ENCODE measurements at places on chromosomes 12 and 14. TPM values are rescaled to one million over a fixed set of nuclear protein-coding genes. Genes with fewer than 3 reads are reported as not detected.

Gene TAS2R10
- 0.14 TPM for total RNA-seq

Gene PRPH
- not detected for total RNA-seq

Gene OTX2
- not detected for total RNA-seq

Gene TC2N
- 1.9 TPM for total RNA-seq

Gene PYM1
- total RNA-seq = 21.0 TPM

Gene SLCO1C1
- total RNA-seq = not detected

Gene SLC7A8
- 9.8 TPM for total RNA-seq

All from liver (tissue), 10 donors.